ENCODE measurements at places on chromosomes 7 and 10. TPM values are rescaled to one million over a fixed set of nuclear protein-coding genes. Genes with fewer than 3 reads are reported as not detected.

Gene CRTAC1
- total RNA-seq: not detected

Gene PLPP4
- 1.2 TPM for total RNA-seq

Gene LRMDA
- total RNA-seq: 2.0 TPM

Gene SYCE1
- not detected for total RNA-seq

Gene RBM17
- total RNA-seq: 34.1 TPM

Gene PITRM1
- 77.8 TPM for total RNA-seq

All from smooth muscle cell of trachea (primary cell).